ENCODE measurements at places on chromosomes 3 and 15.

DNA sequence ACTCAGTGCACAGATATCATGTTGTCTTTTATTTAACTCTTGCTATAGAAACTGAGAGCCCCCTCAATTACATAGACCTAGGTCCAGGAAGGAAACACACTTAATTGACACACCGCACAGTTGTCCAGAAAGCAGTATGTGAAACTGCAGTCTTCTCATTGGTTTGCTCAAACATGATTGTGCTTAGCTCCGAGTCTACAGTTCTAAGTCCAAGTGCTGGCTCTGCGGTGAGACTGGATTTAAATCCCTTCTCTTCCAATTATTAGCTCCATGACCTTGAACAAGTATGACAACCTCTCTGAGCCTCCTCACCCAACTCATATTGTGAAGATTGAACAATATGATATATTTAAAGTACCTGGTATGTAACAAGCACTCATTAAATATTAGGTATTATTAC, 19.0 kb upstream of the AHSG start:
- no peak for DNase-seq

DNA sequence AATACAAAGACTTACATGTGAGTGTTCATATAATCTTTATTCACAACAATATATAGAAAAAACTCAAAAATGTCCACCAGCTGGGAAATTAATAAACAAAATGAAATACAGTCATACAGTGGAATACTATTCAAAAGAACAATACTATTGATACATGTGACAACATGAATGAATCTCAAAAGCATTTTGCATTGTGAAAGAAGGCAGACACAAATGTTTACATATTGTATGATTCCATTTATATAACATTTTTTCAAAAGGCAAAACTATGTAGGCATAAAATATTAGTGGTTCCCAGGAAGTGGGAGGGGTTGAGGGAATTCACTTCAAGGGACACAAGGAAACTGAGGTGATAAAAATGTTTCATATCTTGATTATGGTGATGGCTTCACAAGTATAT, 303.2 kb downstream of the CTNNB1 start:
- DNase-seq, result no peak

DNA sequence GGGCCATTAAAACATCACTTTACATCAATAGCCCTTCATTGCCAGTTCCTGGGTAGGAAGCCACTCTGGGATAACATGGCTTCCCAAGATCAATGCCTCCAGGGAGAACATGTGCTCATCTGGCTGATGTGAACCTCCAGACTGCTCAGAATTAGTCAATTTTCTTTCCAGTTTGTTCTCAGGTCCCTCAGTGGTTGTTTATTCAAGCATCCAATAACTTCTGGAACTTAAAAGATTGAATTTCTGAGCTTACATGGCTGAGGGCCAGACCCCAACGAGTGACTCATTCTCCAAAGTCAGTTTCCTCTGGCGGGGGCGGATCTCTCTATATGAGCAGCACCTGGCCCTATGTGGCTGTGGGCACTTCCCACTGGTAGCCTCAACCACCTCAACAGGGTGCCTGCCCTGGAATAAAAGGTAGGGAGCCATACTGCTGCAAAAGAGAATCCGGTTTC, 34.0 kb downstream of the LYZL4 start:
- DNase-seq, result no peak

- no peak for DNase-seq
Measured at GRCh38 chr15:68379058-68379758, 52.8 kb downstream of the ITGA11 start.

GRCh38 chr3:144273601-144274000, 302.0 kb downstream of the DIPK2A start:
- DNase-seq, result no peak

DNA sequence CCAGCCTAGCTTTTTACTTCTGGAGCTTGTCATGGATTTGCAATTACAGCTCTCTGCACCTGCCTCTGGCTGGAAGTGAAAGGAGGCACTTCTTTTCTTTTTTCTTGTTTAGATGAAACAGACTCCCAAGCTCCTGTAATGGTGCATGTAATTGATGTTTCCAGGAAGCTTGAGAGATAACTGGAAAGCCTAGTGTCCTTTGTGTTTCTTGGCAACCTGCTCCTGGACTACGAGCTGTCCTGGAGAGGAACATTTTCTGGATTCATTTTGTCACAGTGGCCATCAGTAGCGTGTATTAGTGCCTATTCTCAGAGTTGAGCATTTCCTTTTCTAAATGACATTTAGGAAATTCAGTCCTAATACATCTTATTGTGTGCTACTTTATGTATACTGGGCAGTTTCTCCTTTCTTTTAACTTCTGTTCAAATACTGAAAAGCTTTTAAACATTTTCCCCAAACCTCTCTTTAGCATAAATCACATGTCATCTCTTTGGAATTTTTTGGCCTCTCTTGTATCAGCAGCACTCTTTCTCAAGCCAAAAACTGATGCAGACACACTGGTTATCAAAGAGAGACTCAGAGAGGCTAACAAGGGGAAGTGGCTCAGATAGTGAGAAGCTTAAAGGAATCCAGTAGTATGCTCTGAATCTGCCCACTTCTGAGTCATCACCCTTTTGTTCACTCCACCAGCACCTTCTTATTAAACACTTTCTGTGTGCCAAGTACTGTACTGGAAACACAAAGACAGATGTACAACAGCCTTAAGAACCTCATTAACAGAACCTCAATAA, 62.6 kb upstream of the SLC2A2 start:
- no peak for DNase-seq

- DNase-seq, result peak; percentile 71
Measured at GRCh38 chr3:105210141-105210540, 156.6 kb upstream of the ALCAM start.

DNA sequence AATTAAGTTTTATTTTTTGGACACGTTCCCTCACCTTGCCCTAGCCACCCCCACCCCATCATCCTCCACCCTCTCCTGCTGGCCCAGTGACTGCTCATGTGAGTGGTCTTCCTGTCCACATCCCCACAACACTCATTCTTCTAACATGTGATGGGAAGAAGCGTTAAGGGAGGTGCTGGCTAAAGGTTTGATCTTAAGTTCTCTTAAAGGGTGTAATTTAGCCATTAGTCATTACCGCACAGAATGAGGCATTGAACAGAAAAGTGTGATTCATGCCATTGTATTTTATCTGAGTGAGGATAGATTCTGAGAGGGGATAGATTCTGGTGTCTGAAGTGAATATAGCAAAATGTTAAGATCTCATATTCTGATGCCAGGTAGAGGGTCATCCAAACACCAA, 272.9 kb upstream of the TPM1 start:
- DNase-seq, result no peak

DNA sequence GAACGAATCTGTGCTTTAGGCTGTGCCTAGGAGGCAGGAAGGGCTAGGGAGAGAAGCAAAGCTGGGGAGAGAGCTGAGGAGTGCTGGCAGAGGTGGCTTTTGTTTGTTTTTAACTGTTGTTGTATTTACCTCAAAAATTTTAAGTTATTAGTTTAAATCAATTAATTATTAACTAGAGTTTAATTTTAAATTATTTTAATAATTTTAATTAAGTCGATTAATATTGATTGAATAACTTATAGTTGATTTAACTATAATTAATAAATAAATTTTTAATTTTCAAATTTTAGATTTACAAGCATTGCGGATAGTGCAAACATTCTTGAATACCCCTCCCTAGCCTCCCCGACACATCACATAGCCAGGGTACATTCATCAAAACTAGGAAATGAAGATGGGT, 30.6 kb downstream of the KLF15 start:
- no peak for DNase-seq

- DNase-seq, result no peak
Measured at GRCh38 chr3:178712247-178712646, 176.0 kb downstream of the KCNMB2 start.

DNA sequence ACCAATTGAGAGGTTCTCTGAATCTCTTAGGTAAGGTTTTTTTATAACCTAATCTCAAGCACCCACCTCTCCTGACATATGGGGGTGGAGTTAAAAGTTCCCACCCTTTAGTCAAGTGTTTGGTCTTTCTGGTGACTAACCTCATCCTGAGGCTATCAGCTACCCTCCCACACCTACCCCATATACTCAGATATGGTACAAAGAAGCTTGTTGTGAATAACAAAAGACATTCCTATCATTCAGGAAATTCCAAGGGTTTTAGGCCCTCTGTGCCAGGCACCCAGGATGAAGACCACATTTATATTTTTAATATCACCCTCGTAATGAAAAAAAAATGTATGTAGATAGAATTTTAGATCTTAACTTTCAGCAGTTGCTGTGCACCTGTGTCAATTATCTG, 9.0 kb downstream of the CHMP2B start:
- DNase-seq, result no peak

- DNase-seq, result no peak
Measured at GRCh38 chr15:64566629-64567427, 106.5 kb downstream of the ZNF609 start.

All from SK-N-DZ (cell line).